ENCODE measurements at places on chromosomes 1 and 21.
A peak's percentile ranks its signal among the peaks of the same experiment; 100 is the strongest.

- DNase-seq: no peak
Measured at GRCh38 chr1:116983112-116983511, 18.4 kb upstream of the CD101 start.

DNA sequence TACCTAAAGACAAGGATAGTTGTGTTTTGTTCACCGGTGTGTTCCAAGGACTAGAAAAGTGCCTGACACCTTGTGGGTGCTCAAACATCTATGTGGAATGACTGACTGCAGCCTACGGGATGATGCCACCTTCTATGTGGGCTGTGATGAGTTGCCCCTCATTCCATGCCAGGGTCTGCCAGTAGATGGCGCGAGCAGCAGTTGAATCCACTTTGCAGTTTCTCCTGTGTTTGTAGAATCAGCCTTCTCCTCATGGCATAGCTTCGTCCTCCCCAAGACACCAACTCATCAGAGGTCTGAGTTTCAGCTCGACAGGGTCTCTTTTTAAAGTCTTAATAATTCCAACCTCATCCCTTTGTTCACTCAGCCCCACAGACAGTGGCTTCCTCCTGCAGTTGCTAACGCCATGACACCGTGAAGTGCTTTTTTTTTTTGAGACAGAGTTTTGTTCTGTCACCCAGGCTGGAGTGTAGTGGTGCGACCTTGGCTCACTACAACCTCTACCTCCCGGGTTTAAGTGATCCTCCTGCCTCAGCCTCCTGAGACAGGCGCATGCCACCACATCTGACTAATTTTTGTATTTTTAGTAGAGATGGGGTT, 133.7 kb downstream of the CAPN8 start:
- peak; percentile 60 for DNase-seq

GRCh38 chr1:46793126-46793525, 5.7 kb upstream of the CYP4B1 start:
- DNase-seq: no peak

DNA sequence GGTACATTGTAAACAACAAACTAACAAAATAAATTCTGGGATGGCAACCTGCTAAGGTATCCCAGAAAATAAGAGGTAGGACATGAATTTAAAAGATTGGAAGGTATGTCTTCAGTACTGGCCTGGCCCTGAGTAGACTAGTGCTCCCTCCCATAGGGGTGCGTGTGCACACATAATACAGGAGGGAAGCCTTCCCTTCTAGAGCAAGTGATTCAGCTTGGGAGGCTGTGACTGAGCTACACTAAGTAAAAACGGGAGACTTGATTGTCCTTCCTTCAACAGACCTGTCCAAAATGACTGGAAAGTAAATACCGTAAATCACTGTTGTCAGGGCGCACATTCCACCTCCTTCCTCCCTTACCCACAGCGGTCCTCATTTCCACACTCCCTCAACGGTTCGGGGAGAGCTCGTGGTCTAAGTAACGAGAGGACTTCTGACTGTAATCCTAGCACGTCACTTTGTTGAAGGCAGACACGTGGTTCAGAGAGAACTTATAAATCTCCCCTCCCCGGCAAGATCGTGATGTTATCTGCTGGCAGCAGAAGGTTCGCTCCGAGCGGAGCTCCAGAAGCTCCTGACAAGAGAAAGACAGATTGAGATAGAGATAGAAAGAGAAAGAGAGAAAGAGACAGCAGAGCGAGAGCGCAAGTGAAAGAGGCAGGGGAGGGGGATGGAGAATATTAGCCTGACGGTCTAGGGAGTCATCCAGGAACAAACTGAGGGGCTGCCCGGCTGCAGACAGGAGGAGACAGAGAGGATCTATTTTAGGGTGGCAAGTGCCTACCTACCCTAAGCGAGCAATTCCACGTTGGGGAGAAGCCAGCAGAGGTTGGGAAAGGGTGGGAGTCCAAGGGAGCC, at the start of gene TGFB2:
TGFB2 (plus strand) TSS at position 523 of the 859 bp plus-strand sequence. CDS start 1,366 bp downstream, outside the sequence.
- DNase-seq: peak; percentile 63

DNA sequence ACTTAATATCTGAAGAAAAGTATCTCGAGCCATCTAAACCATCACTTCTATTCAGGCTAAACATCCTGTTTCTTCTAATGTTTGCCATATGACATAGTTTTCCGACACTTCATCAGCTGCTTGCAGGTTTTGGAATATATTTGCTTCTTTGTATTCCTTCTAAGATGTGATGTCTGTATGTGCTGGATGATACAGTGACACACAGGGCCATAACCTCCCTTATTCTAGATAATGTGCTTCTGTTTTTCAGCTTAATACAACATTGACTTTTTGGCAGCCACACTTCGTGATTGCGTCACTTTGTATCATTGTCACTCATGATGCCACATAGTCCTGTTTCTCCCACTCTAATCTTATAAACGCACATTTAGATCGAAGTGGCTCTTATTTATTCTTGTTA, 156.3 kb downstream of the CRB1 start:
- DNase-seq: no peak

DNA sequence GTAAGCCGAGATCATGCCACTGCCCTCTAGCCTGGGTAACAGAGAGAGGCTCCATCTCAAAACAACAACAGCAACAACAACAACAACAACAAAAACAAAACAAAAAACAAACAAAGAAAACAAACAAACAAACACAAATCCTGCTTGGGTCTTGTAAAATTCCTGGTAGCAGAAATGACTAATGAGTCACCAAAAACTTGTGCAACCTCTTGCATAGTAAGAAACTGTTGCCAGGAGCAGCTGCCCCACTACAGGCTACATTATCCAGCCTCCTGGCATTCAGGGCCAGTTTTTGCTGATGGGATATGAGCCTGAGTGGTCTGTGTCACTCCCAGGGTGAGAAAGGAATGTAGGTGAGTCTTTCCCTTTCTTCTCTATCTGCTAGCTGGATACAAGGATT, 245.4 kb downstream of the TNR start:
- no peak for DNase-seq

GRCh38 chr1:3896396-3897000, 3.6 kb downstream of the C1orf174 start:
- DNase-seq: no peak

DNA sequence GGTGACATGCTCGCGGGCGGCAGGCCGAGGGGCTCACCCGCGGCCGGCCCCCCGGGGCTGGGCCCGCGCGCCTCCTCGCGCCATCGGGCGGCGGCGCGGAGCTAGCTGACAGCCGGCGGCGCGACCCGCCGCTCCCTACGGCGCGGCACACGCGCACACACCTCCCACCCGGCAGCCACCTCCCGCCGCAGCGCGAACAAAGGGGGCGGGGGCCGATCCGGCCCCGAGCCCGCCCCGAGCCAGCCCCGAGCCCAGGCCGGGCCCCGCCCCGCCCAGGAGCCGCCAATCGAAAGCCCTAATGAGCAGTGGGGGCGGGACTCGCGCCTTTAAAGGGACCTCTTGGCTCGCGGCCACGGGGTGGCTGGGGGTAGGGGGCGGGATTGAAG, at the start of gene KIF21B:
KIF21B (minus strand) TSS at position 198 of the 386 bp plus-strand sequence. CDS start 331 bp downstream, outside the sequence.
- peak; percentile 90 for DNase-seq

- DNase-seq: no peak
Measured at GRCh38 chr1:53274026-53274425, 35.7 kb upstream of the MAGOH start.

DNA sequence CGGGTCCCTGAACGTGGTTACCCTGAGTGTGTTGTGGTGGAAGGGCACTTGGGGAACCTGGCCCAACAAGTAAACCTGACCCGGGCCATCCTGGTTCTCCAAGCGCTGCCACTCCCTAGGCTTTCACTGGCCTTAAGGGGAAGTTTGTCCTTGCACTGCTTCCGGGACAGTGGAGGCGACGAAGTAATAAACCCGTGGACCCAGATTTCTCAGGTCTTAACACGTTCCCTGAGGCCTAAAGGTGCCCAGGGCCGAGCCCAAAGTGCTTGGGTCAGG, 261 bp upstream of the CCDC24 start:
- no peak for DNase-seq

- DNase-seq: peak; percentile 3
Measured at GRCh38 chr1:201795066-201795465, 33.9 kb upstream of the IPO9 start.

- no peak for DNase-seq
Measured at GRCh38 chr1:161954050-161954449, 69.6 kb downstream of the OLFML2B start.

- no peak for DNase-seq
Measured at GRCh38 chr1:91697861-91698260, 188.1 kb downstream of the TGFBR3 start.

DNA sequence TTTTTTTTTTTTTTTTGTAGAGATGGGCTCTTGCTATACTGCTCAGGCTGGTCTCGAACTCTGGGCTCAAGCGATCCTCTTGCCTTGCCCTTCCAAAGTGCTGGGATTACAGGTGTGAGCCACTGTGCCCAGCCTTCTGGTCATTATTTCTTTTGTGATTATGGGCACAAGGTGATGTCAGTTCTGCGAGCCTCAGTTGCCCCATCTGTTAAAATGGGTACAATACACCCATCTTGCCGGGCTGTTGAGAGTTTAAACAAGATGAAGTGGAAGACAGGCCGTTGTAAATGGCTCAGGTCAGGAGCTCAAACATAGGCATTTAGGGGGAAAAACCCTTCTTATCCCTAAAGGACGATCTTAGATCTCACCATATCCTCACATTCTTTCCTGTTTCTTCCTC, 53.7 kb upstream of the WNT4 start:
- DNase-seq: no peak

DNA sequence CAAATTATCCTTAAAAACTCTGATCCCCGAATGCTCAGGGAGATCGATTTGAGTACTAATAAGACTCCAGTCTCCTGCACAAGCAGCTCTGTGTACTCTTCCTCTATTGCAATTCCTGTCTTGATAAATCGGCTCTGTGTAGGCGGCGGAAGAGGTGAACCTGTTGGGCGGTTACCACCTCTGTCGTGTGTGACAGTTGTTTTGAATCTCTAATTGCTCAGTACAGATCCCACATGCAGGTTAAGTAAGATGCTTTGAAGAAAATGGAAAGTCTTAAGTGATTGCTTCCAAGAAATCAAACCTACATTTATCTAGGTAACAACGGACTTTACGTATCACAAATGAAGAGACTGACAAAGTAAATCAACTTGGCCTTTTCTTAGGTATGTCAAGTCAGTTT, 35.5 kb downstream of the COA6 start:
- no peak for DNase-seq

GRCh38 chr1:73359001-73359400, 839.0 kb downstream of the LRRIQ3 start:
- no peak for DNase-seq

- no peak for DNase-seq
Measured at GRCh38 chr1:35592991-35593769, 20.1 kb downstream of the TFAP2E start.

DNA sequence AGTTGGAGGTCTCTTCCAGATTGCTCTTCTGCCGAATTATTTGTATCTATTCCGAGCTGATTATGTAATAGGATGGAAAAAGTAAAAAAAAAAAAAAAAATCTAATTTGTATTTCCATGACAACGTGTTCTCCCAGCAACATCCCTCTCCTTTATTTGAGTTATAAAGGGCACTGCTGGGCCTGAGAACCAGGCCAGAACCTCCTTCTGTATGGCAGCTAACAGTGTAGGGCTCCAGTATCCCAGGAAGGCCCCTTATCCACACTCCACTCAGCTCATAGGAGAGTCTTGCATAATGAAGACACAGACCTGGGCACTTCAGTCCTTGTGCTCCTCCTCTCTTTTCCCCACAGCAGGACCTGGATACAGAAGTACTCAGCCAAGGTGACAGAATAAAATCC, 3.7 kb upstream of the IPO9 start:
- no peak for DNase-seq

DNA sequence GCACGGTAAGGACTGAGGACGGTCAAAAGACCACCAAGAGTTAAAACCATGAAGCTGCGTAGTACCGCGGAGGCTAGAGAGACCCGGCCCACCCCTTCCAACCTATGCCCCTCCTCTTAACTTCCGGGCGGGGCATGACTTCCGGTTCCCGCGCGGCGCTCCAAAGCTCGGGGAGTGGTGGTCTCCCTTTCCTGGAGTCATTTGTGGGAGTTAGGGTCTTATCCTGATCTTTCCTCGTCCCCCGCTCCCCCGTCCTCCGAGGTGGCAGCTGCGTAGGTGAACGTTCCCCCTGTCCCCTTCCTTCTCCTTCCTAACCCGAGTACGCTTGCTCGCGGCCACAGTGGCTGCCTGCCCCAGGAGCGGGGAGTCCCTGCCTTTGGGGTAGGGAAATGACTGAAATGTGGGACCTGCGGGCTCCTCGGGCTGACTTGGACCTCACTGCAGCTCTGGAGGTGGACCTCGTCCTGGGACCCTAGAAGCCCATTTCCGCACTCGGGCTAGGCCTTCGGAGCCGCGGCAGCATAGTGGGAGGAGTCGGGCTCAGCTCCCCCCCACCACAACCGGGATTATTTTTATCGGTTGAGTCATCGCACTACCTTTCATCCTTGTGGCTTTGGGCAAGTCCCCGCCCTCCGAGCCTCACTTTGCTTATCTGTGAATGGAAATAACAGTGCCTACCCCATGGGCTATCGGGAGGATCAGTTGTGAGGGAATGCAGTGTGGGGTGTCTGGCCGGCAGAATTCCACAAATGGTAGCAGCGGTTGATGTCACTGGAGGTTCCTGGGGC, 24.1 kb downstream of the CELA3A start:
- DNase-seq: peak; percentile 95

GRCh38 chr1:41547781-41548560, 63.5 kb upstream of the EDN2 start:
- DNase-seq: no peak

- no peak for DNase-seq
Measured at GRCh38 chr1:92117526-92117925, 37.4 kb downstream of the BTBD8 start.

GRCh38 chr21:14519000-14519399, 27.1 kb downstream of the SAMSN1 start:
- DNase-seq: no peak

GRCh38 chr1:4801192-4801924, 146.9 kb downstream of the AJAP1 start:
- no peak for DNase-seq

DNA sequence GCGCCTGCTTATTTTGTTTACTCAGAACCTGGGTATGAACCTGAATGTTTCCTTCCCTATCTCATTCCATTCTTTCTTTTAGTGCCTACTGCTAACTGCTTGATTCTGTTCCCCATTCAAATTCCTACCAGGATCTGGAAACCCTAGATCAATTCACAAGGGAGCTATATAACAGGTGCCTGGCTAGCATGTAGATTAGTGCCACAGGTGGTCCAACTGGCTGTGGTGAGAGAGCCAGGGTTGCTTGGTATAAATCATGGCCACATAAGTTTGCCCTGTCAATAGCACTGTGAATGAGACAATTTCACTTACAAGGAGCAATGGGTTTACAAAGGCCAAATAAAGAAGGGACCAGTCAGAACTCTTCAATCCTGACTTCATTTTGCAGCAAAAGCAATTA, 6.6 kb upstream of the PRPF38B start:
- DNase-seq: no peak

DNA sequence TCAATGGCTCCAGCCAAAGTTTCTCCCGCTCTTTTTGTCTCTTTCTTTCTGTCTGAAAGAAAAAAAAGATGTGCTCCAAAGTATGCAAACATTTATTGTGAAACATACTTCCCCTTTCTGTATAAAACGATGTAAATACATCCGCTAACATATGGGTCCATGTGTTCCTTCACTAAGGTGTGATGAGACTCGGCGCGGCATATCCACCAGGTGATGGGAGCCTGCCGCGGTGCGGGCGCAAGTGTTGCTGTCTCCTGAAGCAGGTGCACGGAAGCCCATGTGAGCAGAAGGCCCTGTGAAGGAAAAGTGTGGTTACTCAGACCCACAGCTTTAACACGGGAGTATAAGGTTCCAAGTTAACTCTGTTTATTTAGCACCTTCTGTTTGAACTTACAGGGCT, 466.6 kb upstream of the C1orf87 start:
- DNase-seq: no peak

Data from NCI-H2081 (cell line).